Small intestine (tissue), 16 donors: ENCODE measurements at places on chromosomes 4 and X. TPM values are rescaled to one million over a fixed set of nuclear protein-coding genes. Genes with fewer than 3 reads are reported as not detected.

Gene SHISA3
- polyA plus RNA-seq = 32.3 TPM

Gene TMEM35A
- not detected for polyA plus RNA-seq

Gene FAM241A
- 1.1 TPM for polyA plus RNA-seq

Gene LDOC1
- 9.0 TPM for polyA plus RNA-seq

Gene PROM1
- polyA plus RNA-seq = 1.1 TPM

Gene NSG1
- polyA plus RNA-seq = 12.2 TPM

Gene WDR44
- polyA plus RNA-seq = 5.8 TPM

DNA sequence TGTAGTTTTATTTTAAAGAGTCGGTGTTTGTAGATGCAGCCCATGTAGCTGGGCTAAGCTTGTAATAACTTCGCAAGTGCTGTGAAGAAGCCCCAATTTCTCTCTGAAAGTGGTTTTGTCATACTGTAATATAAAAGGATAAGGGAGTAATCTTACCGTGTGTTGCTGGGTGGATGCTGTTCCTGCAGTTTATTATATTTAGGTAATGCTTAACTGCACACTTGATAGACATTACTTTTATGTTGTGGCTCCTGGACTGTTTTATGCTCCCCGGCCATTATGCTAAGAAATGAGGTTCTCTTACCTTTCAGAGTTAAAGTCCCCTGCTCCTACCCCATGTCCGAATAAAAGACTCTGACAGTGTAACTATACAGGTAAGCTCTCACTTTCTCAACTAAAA, 789.4 kb downstream of the RPA4 start:
- H3K27me3 ChIP-seq = no peaks in the 10 kb centered on the region
- peaks cover 6% of the 10 kb centered on the region for H3K4me1 ChIP-seq
- H3K27ac ChIP-seq = no peak overlapping the region
- DNase-seq = peak; percentile 5
- H3K36me3 ChIP-seq = no peaks in the 10 kb centered on the region

- no peak for DNase-seq
- H3K4me3 ChIP-seq = no peak overlapping the region
- no peaks in the 10 kb centered on the region for H3K4me1 ChIP-seq
- no peaks in the 10 kb centered on the region for H3K36me3 ChIP-seq
- no peaks in the 10 kb centered on the region for H3K27me3 ChIP-seq
- H3K27ac ChIP-seq = no peak overlapping the region
These were observed 151.6 kb upstream of the MAP3K15 start for GRCh38 chrX:19666950-19667349.

DNA sequence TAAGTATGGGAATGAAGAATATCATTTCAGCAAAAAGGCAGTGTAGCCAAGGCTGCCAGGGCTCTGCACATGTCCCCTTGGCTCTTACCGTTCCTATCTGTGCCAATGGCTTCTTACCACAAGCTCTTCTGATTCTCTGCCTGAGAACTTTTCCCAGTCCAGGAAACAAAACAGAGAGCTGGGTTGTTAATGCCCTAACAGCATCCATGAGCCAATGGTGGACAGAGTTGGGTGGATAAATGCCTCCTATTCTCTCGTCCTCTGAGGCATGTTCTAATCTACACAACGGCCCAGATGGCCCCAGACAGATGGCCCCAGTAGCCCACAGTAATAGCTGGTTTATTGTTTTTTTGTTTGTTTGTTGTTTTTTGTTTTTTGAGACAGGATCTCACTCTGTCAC, 28.0 kb downstream of the SCD5 start:
- no peaks in the 10 kb centered on the region for H3K4me1 ChIP-seq
- DNase-seq = no peak
- H3K27ac ChIP-seq = no peak overlapping the region

- no peak overlapping the region for H3K4me3 ChIP-seq
- no peak for DNase-seq
- H3K27me3 ChIP-seq = peaks cover 3% of the 10 kb centered on the region
- no peaks in the 10 kb centered on the region for H3K36me3 ChIP-seq
- H3K27ac ChIP-seq = no peak overlapping the region
- no peaks in the 10 kb centered on the region for H3K4me1 ChIP-seq
These were observed 4.8 kb downstream of the SOWAHD start for GRCh38 chrX:119763181-119763580.

- H3K36me3 ChIP-seq = no peaks in the 10 kb centered on the region
- H3K4me3 ChIP-seq = no peak overlapping the region
- no peak for DNase-seq
- no peak overlapping the region for H3K27ac ChIP-seq
- no peaks in the 10 kb centered on the region for H3K4me1 ChIP-seq
These were observed 350.8 kb upstream of the IGFBP7 start for GRCh38 chr4:57460967-57461366.

- no peaks in the 10 kb centered on the region for H3K4me1 ChIP-seq
- no peaks in the 10 kb centered on the region for H3K36me3 ChIP-seq
- H3K27ac ChIP-seq = no peak overlapping the region
- DNase-seq = no peak
- no peaks in the 10 kb centered on the region for H3K27me3 ChIP-seq
These were observed 179.2 kb upstream of the PCDH18 start for GRCh38 chr4:137711502-137711901.

DNA sequence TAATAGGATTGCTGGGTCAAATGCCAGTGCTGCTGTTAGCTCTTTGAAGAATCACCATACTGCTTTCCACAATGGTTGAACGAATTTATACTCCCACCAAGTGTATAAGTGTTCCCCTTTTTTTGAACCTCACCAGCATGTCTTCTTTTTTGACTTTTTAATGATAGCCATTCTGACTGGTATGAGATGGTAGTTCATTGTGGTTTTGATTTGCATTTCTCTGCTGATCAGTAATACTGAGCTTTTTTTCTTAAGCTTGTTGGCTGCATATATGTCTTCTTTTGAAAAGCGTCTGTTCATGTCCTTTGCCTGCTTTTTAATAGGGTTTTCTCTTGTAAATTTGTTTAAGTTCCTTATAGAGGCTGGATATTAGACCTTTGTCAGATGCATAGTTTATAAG, 14.8 kb downstream of the USP38 start:
- H3K27ac ChIP-seq = no peak overlapping the region
- H3K36me3 ChIP-seq = peaks cover 15% of the 10 kb centered on the region
- H3K4me1 ChIP-seq = no peaks in the 10 kb centered on the region
- no peaks in the 10 kb centered on the region for H3K27me3 ChIP-seq
- DNase-seq = no peak

DNA sequence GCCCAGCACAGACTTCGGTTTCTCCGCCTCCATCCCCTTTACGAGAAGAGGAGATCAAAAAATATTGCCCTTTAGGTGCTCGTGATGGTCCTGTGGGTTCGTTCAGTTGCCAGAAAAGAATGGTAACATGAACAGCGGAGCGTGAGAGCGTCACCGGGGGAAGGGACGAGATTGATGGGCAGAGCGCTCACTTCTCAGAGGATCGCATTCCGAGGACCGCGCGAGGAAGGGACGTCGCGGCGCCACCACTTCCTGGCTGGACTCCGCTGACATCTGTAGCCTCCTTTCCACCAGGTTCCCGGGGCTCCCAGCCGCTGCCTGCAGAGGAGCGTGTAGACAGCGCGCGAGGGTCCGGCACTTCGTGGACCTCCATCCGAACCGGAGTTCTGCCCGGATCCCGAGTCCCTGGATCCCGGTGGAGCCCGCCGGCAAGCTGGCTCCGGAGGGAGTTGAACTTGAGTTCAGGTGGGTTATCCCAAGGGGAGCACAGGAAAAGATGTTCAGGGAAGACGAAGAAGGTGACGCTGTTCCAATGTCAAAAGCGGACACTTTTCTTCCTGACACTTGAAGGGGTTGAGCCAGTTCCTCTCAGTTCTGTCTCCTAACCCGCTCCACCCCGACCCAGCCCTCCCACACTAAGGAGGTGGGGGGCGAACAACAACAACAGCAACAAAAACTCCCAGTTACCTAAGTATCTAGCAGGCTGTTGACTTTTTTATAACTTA, 484 bp downstream of the GALNTL6 start:
- H3K4me3 ChIP-seq = peak overlapping the region; percentile 50
- no peaks in the 10 kb centered on the region for H3K4me1 ChIP-seq
- H3K36me3 ChIP-seq = no peaks in the 10 kb centered on the region
- no peak for DNase-seq

GRCh38 chr4:76881375-76881774, 16.6 kb downstream of the SOWAHB start:
- H3K27ac ChIP-seq = no peak overlapping the region
- no peaks in the 10 kb centered on the region for H3K4me1 ChIP-seq
- peak; percentile 78 for DNase-seq
- H3K27me3 ChIP-seq = no peaks in the 10 kb centered on the region
- no peak overlapping the region for H3K4me3 ChIP-seq
- H3K36me3 ChIP-seq = no peaks in the 10 kb centered on the region

DNA sequence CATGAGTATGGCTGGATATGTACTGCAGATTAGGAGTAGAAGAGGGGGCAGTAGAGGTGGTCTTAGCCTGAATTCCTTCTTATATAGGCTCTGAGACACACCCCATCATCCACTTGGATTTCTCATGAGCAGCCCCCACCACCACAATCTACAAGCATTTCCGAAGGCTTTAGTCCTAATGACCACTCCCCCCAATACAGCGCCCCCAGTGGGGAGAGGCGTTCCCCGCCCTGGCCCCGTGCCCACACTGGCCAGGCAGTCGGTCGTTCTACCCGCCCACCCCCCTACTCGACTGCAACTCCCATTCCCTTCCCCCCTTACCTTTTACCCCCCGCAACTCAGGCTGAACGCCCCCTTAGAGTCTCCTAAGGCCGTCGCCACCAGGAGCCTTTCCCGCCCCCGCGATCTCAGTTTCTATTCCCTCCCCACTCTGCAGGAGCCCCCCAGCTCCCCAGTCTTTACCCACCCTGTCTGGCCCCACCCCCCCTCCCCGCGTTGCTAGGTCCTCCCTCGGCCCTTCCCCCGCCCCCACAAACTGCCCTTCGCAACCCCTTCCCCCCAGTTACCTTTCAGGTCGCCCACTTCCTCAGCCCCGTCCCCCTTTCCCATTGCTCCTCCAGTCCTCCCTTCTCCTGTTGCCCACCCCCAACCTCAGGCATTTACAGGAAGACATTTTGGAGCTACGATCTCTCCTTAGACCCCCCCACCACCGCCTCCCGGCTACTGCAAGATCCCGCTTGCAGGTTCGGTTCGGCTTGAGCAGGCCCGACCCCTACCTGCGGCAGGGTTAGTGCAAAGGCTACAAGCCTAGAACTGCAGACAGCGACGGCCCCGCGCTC, 468 bp downstream of the ZMYM3 start:
- H3K27ac ChIP-seq = no peak overlapping the region
- no peaks in the 10 kb centered on the region for H3K27me3 ChIP-seq
- no peak for DNase-seq
- H3K4me1 ChIP-seq = no peaks in the 10 kb centered on the region

DNA sequence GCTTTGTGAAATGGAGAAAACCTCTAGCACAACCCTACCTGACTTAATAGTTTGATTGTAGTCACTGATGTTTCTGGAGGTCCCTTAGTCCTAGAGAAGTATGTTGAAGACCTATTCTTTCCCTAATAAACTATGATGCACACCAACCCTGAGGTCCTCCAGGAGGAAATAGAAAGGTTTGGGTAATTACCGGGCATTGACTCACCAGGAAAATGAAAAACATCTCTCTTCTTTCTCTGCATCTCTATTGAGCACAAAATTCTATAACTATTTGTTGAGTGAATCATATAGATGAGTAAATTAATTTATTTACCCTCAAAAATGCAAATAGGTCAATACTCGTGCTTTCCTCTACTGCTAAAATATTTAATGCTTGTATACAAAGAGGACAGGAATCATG, 582.4 kb upstream of the FAM241A start:
- no peaks in the 10 kb centered on the region for H3K27me3 ChIP-seq
- no peaks in the 10 kb centered on the region for H3K36me3 ChIP-seq
- no peak for DNase-seq
- no peaks in the 10 kb centered on the region for H3K4me1 ChIP-seq
- no peak overlapping the region for H3K4me3 ChIP-seq

GRCh38 chr4:115113506-115114106, at the start of gene NDST4:
TSS of gene NDST4 (minus strand) at chr4:115113620. CDS start at chr4:115077036, 36,584 bp downstream.
- no peaks in the 10 kb centered on the region for H3K36me3 ChIP-seq
- H3K27me3 ChIP-seq = no peaks in the 10 kb centered on the region
- peak; percentile 45 for DNase-seq
- H3K4me3 ChIP-seq = no peak within 1 kb of the TSS
- no peaks in the 10 kb centered on the region for H3K4me1 ChIP-seq

DNA sequence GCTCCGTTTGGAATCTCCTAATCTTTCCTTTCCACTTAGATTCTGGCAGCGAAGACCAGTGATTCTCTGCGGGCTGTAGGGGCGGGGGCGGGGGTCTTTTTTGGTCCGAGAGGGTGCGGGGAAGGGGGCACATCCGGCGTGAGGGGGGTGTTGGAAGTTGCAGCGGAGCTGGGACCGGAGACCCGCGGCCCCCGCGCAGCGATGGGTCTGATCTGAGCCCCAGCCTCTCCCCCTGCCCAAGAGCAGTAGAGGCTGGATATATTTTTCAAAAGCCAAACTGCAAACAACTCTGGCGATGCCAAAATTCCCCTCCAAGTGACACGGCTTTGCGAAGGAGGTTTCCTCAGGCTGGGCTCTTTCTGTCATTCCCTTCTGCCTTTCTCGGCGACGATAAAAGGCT, 355 bp downstream of the GRID2 start:
- peaks cover 38% of the 10 kb centered on the region for H3K27me3 ChIP-seq
- no peaks in the 10 kb centered on the region for H3K4me1 ChIP-seq
- peak overlapping the region; percentile 22 for H3K4me3 ChIP-seq
- DNase-seq = no peak
- H3K36me3 ChIP-seq = no peaks in the 10 kb centered on the region

GRCh38 chrX:108072746-108073145, 18.6 kb downstream of the PSMD10 start:
- H3K4me3 ChIP-seq = no peak overlapping the region
- no peak for DNase-seq
- H3K27me3 ChIP-seq = no peaks in the 10 kb centered on the region

- H3K4me1 ChIP-seq = no peaks in the 10 kb centered on the region
- DNase-seq = no peak
- H3K27me3 ChIP-seq = no peaks in the 10 kb centered on the region
- no peaks in the 10 kb centered on the region for H3K36me3 ChIP-seq
- H3K4me3 ChIP-seq = no peak overlapping the region
- H3K27ac ChIP-seq = no peak overlapping the region
These were observed 191.0 kb downstream of the SLC7A11 start for GRCh38 chr4:138051157-138051556.

DNA sequence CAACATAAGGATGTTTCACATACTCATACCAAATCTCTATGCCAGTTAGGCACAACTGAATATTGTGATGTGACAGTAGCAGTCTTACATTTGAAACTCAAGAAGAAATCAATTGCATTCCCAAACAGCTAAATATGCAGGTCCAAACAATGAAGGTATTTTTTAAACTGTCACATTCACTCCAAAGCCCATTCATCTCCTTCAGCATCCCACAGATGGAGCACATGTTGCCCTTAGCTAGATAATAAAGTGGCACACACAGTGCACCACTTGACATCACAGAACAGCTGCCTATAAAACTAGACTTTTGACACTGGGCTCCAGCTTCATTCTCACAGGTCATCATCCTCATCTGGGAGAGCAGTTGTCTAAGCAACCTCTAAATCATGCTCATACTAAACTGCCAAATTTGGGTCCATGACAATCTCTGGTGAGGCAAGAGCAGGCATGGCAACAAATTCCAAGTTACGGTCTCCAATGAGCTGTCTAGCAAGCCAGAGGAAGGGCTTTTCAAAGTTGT, 26.2 kb upstream of the ARHGEF6 start:
- no peak overlapping the region for H3K4me3 ChIP-seq
- no peaks in the 10 kb centered on the region for H3K27me3 ChIP-seq
- DNase-seq = no peak
- H3K36me3 ChIP-seq = no peaks in the 10 kb centered on the region

GRCh38 chr4:169275180-169275579, 4.4 kb upstream of the SH3RF1 start:
- peaks cover 2% of the 10 kb centered on the region for H3K4me1 ChIP-seq
- no peak overlapping the region for H3K4me3 ChIP-seq
- H3K27me3 ChIP-seq = no peaks in the 10 kb centered on the region
- DNase-seq = no peak
